Breast epithelium (tissue), 4 donors: ENCODE measurements at places on chromosomes 3 and 15. TPM values are rescaled to one million over a fixed set of nuclear protein-coding genes. Genes with fewer than 3 reads are reported as not detected.
A peak's percentile ranks its signal among the peaks of the same experiment; 100 is the strongest.

- H3K27ac ChIP-seq: peak overlapping the region; percentile 70
- peak overlapping the region; percentile 21 for H3K4me3 ChIP-seq
- H3K27me3 ChIP-seq: no peaks in the 10 kb centered on the region
These were observed 3.1 kb downstream of the STAG1 start for GRCh38 chr3:136749091-136749490.

DNA sequence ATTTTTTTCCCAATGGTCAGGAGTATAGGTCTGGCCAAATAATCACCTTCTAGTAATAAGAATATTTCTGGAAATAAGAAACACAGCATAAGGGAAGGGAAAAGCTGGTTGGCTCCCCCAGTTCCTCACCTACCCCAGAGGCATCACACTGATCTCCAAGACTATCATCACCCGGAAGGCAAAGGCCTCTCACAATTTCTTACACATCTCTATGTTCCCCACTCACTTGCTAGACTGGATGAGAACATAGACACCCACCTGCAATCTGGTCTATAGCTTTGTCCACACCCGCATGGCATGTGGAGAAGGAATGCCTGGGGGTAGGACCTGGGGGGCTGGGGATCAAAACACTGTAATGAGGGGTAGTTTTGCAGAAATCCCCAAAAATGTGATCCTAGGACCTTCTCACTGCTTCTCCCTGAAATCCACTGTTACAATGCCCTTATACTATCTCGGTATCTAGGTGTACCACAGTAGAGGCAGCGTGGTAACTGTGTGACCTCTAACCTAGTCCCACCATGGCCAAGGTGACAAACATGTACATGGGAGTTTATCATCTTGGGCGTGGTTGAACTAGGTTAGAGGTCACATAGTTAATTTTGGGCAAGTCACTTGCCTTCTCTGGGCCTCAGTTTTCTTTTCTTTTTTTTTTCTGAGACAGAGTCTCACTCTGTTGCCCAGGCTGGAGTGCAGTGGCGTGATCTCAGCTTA lies 29.5 kb upstream of the NRROS start:
- no peaks in the 10 kb centered on the region for H3K27me3 ChIP-seq
- H3K4me1 ChIP-seq: no peaks in the 10 kb centered on the region

GRCh38 chr3:187999821-188000220 lies 154.1 kb upstream of the LPP start:
- H3K36me3 ChIP-seq: no peaks in the 10 kb centered on the region
- DNase-seq: no peak
- no peak overlapping the region for H3K4me3 ChIP-seq
- no peak overlapping the region for H3K27ac ChIP-seq
- H3K4me1 ChIP-seq: no peaks in the 10 kb centered on the region

GRCh38 chr3:141280086-141280485 lies 48.5 kb downstream of the PXYLP1 start:
- peaks cover 6% of the 10 kb centered on the region for H3K4me1 ChIP-seq
- peak overlapping the region; percentile 25 for H3K27ac ChIP-seq
- H3K36me3 ChIP-seq: no peaks in the 10 kb centered on the region
- no peak overlapping the region for H3K4me3 ChIP-seq
- H3K27me3 ChIP-seq: no peaks in the 10 kb centered on the region

The ZNF774 gene
- 7.6 TPM for total RNA-seq

- no peaks in the 10 kb centered on the region for H3K4me1 ChIP-seq
- H3K27me3 ChIP-seq: no peaks in the 10 kb centered on the region
- H3K36me3 ChIP-seq: no peaks in the 10 kb centered on the region
- H3K4me3 ChIP-seq: no peak overlapping the region
These were observed 61.5 kb downstream of the HOMER2 start for GRCh38 chr15:82890995-82891390.

The CRELD1 gene
- 44.6 TPM for total RNA-seq

GRCh38 chr15:40011303-40011702 lies 27.7 kb downstream of the SRP14 start:
- H3K4me1 ChIP-seq: no peaks in the 10 kb centered on the region
- no peak overlapping the region for H3K27ac ChIP-seq
- no peaks in the 10 kb centered on the region for H3K27me3 ChIP-seq

DNA sequence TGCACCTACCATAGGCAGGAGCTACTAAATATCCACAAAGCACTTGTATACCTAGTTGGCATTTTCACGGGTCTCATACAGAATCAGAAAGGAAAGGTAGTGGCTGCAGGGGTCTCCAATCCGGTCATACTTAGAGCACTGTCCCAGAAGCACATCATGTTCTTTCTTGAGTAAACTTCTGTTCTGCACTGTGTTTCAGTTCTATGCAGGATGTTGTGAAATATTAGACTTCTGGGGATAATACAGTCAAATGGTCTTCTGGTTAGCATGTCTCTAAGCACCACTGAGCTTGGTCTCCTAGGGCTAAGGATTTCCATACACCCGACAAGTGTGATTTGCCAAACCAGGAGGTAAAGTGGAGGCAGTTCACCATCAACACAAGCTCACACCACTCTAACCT lies 27.9 kb downstream of the MINDY4B start:
- no peaks in the 10 kb centered on the region for H3K27me3 ChIP-seq
- H3K4me3 ChIP-seq: no peak overlapping the region
- no peaks in the 10 kb centered on the region for H3K4me1 ChIP-seq
- no peak overlapping the region for H3K27ac ChIP-seq
- no peaks in the 10 kb centered on the region for H3K36me3 ChIP-seq
- no peak for DNase-seq

- no peak overlapping the region for H3K27ac ChIP-seq
- H3K36me3 ChIP-seq: no peaks in the 10 kb centered on the region
- no peak for DNase-seq
These were observed 243.1 kb downstream of the TLE3 start for GRCh38 chr15:69854521-69855181.

DNA sequence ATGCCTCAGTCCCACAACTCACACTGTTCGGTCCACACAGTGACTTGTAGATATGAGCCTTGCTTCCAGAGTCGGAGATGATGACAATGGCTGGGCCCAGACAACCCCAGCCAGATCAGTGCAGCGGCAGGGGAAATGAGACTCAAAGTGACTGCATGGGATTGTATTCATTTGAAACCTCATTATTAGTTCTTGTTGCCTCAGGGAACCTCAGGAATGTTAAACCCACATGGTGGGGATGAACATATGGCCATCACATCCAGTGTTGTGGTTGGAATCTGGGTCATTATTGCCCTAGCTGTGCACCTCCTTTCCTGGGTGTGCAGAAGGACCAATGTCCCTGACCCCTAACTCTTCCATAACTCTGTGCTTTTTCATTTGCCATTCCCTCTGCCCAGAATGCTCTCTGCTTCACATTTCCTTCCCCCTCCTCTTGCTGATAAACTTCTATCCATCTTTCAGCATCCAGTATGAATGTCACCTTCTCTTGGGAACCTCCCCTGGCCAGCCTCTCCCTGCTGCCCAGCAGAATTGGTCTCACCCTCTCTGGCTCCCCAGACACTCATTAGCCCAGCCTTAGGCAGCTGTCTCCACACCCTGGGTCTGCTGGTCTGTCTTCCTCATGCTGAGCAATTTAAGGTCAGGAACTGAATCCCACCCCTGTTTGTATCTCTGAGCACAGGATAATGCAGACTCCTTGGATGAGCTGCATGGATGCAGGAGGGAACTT lies 67.0 kb upstream of the TNFAIP8L3 start:
- no peaks in the 10 kb centered on the region for H3K27me3 ChIP-seq
- H3K4me3 ChIP-seq: no peak overlapping the region
- H3K4me1 ChIP-seq: no peaks in the 10 kb centered on the region
- H3K27ac ChIP-seq: no peak overlapping the region
- H3K36me3 ChIP-seq: no peaks in the 10 kb centered on the region

GRCh38 chr3:159482241-159482993 lies 506.2 kb upstream of the IL12A start:
- no peaks in the 10 kb centered on the region for H3K4me1 ChIP-seq
- no peak overlapping the region for H3K27ac ChIP-seq
- H3K36me3 ChIP-seq: no peaks in the 10 kb centered on the region
- DNase-seq: no peak
- no peaks in the 10 kb centered on the region for H3K27me3 ChIP-seq
- H3K4me3 ChIP-seq: no peak overlapping the region

DNA sequence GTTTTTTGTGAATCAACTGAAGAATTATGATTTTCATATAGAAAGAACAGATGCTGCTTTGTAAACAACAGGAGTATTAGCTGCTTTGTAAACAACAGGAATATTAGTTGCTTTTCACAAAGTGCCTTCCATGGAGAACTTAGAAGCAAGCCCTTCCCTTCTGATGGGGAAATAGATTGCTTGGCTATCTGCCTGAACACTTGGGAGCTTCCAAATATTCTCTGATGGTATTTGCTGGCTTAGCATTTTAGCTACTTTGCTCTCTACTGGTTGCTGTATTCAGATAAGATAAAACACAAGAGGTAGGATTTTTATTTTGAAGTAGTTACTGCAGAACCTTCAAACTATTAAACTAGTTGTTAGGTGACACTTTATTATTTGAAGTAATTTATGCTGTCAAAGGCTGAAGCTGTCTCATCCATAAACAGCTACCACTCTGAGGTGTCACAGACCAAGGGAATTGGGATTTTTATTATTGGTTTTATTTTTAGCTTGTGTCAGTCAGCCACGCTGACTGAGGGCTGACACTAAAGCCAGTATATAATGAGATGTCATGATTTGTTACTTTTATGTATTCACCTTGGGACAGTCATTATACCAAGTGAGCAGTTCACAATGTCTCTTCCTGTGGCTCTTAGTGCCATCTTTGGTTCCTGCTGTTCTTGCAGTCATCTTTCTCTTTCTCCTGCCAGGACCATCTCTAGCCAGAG lies 50.0 kb downstream of the ZIC1 start:
- H3K36me3 ChIP-seq: no peaks in the 10 kb centered on the region
- no peak overlapping the region for H3K27ac ChIP-seq
- H3K4me1 ChIP-seq: no peaks in the 10 kb centered on the region
- H3K27me3 ChIP-seq: no peaks in the 10 kb centered on the region
- no peak overlapping the region for H3K4me3 ChIP-seq

DNA sequence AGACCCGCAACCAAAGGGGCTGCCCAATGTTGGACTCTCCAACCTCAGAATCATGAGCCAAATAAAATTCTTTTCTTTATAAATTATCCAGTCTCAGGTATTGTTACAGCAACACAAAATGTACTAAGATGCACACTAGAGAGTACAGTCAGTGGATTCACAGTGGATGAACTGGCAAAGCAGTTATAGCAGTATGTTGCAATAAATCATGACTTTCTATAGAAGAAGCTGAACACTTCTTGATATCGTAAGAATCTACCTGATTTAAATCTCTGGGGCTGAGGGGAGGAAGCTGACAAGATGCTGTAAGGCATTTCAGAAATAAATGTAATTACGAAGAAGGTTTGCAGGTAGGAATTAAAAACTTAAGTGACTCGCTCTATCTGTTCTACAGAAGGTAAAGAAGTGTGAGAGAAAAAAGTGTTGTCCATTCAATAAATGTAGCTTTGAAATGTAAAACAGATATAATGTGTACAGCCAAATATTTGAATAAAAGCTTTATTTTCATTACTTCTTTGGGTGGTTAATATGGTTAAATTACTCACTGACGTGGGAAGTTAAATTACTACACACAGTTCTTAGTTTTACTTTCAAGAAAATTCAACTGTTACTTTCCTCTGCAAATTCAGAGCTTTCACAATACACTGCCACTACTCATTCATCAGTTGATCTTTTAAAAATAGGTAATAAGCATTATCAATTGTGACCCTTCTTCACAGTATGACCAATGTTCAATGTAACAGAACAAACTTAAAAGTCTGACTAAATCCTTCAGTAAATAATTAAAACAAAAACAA lies 439.1 kb downstream of the SHQ1 start:
- H3K27me3 ChIP-seq: no peaks in the 10 kb centered on the region
- no peak overlapping the region for H3K27ac ChIP-seq
- no peaks in the 10 kb centered on the region for H3K36me3 ChIP-seq
- DNase-seq: no peak

The SPATA12 gene
- total RNA-seq: 0.29 TPM

- no peaks in the 10 kb centered on the region for H3K27me3 ChIP-seq
- H3K36me3 ChIP-seq: no peaks in the 10 kb centered on the region
- H3K4me3 ChIP-seq: no peak overlapping the region
- no peak for DNase-seq
These were observed 147.7 kb downstream of the XXYLT1 start for GRCh38 chr3:195123281-195123691.

DNA sequence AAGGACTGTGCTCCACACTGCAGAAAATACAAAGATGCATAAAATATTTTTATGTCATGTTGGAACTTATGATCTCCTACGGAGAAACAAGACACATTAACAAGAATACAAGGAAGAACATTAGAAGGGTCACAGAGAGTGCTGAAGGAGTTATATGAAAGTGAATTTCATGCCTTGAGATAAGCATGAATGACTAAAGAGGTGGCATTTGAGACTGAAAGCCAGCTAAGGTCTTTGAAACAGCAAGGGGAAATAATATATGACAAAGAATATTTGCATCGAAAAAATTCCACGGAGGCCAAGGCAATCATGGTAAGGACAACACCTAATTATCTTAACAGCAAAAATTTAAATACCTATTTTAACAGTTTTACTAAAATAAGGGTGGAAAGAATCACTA lies 12.5 kb downstream of the GSK3B start:
- no peak for DNase-seq
- no peaks in the 10 kb centered on the region for H3K4me1 ChIP-seq
- no peaks in the 10 kb centered on the region for H3K27me3 ChIP-seq
- no peaks in the 10 kb centered on the region for H3K36me3 ChIP-seq
- no peak overlapping the region for H3K27ac ChIP-seq

DNA sequence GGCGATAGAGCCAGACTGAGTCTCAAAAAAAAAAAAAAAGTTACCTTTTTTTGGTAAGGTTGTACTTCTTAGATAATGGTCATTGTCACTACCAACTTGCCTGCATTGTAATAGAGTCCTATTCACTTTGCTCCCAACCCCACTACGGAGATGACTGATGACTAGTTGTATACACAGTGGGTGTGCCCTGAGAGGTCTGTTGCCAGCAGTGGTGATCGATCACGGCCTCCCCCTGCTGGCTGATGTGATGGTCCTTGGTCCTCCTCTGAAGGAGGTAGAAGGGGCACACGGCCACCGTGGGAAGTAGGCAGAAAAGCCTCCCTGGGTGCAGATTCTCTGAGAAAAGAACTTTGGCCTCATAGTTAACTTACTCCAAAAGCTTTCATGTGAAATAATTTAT lies 10.7 kb downstream of the GCNT3 start:
- H3K4me3 ChIP-seq: no peak overlapping the region
- DNase-seq: no peak
- no peaks in the 10 kb centered on the region for H3K4me1 ChIP-seq
- H3K36me3 ChIP-seq: no peaks in the 10 kb centered on the region

DNA sequence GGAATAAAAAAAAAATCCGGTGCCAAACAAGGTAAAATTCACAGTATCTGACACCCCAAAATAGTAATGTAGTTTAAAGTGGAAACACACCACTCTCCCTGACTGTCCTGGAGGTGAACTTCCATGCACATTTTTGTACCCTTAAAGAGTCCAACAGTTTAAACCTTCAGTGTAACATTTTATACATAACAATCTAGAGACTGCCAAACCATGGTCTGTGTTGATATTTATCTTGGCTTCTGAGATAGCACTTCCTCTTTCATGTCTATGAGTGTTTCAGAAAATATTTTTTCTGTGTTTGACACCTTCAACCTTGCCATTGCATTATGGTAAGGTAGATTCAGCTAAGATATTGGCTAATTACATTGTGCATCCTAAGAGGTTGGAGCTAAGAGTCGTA lies 13.9 kb downstream of the TMEM45A start:
- no peaks in the 10 kb centered on the region for H3K4me1 ChIP-seq
- H3K36me3 ChIP-seq: no peaks in the 10 kb centered on the region
- no peak overlapping the region for H3K4me3 ChIP-seq
- H3K27me3 ChIP-seq: no peaks in the 10 kb centered on the region
- no peak overlapping the region for H3K27ac ChIP-seq
- DNase-seq: no peak

The H1-8 gene
- total RNA-seq: not detected

The SLC22A14 gene
- not detected for total RNA-seq
